ENCODE measurements at places on chromosomes 3 and 15.

DNA sequence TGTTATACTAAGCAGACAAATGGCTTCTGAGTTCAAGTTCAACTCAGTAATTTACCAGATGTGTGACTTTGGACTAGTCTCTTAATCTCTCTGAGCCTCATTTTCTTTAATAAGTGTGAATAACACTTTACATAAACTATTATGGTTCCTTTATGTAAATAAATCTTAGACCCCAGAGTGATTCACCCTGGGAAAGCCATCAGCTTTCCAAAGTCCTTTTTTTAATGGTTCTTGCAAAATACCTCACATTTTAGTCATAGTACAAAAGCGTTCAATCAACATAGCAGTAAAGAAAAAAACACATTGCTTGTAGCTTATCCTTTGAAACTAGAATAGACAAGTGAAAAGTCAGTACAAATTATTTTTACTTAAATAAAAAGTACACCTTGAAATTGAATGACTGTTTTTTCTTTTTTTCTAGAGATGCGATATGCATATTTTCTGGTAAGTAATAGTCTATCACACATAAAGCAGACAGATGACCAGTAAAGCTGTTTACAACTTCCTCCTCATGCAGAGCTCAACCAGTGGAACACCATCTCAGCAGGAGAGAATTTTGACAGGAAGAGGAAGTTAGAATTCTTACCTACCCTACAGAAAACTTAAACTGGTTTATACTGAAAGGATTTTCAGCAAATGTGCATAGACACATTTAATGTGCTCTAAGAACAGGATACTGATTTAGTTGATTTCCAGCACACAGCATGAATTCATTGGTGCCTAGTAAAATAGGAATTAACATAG is 123.0 kb upstream of the AGBL1 start:
- DNase-seq, result no peak

DNA sequence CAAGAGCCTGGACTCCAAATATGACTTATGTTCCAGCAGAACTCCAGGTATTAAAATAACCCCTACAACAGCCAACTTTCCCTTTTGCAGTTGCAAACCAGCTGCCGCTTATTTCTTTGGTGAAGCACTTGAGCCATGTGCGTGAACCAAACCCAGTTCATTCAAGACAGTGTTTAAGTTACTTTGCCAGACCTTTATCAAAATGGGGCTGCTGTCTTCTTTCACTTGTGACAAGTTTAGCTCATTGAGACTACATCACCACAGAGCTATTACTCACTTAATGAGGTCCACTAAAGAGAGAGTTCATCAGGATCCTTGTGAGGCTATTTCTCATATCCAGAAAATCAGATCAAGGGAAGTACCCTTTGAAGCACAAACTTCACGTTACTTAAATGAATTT is 2.4 kb upstream of the XRN1 start:
- DNase-seq, result no peak

DNA sequence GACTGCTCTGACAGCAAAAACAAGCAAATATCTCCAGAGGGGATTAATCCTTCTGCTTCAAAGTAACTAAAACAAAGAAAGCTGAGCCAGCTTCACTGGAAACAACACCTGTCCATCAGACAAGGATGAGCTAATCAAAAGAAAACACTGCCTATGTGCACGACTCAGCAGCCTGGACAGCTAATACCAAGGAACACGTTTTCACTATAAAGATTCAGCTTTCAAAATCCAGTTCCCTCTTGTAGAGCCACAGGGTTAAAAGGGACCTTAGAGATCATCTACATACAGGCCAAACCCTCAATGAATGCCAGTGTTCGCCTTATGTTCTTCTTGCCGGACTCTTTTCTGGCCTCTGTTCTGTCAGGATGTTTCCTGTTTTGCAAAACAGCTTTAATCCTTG is 6.9 kb downstream of the TUSC7 start:
- DNase-seq, result no peak

DNA sequence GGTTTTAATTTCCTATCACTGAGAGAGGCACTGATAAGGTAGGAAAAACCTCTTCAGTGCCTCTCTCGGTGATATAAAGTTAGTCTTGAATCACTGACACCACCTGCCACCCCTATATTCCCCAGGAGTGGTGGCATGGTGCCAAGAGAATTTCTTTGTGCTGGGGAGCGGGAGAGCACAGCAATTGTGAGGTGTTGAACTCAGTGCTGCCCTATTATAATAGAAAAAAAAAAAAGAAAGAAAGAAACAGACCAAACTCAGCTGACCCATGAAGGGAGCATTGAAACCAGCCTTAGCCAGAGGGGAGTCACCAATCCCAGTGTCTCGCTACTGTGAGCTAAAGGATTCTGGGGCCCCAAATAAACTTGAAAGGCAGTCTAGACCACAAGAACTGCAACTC is 201.4 kb upstream of the STT3B start:
- DNase-seq, result no peak
